A549 treated with AZD2906 at 1 μM for 4 hours (cell line): ENCODE measurements at places on chromosomes 1 and 21. TPM values are rescaled to one million over a fixed set of nuclear protein-coding genes. Genes with fewer than 3 reads are reported as not detected.

Gene MXRA8
- 0.11 to 0.36 TPM (median 0.15 TPM) in 4 of 5 replicates, not detected in the other for total RNA-seq

Gene GPX7
- total RNA-seq, result not detected in 5 replicates

Gene BSND
- total RNA-seq, result not detected in 5 replicates

Gene LEMD1
- 0.15 TPM in 1 of 5 replicates, not detected in the others for total RNA-seq

Gene LDLRAD2
- 0.08 to 0.14 TPM (median 0.13 TPM) in 4 of 5 replicates, not detected in the other for total RNA-seq

Gene PPIAL4G
- not detected in 5 replicates for total RNA-seq
